Activated gamma-delta T cell treated with anti-CD3 and anti-CD28 coated beads, Interleukin-2, amount 50 U/mL, for 16 hours (primary cell): ENCODE measurements at places on chromosomes 13 and 19.
A peak's percentile ranks its signal among the peaks of the same experiment; 100 is the strongest.

DNA sequence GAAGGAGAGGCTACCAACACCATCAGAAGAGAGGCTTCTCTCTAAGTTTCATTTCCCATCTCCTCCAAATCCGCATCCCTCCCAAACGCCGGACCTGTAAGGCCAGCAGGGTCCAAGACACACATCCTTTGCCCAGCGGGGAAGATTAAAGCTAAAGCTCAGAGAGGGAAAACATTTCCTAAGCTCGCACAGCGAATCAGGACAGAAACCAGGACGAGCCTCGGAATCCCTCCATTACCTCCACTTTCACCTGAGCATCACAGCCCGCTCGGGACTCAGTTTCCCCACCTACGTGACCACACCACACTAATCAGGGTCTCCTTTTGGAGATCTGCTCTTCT is 711 bp upstream of the FOSB start:
- no peak for DNase-seq

GRCh38 chr19:3366753-3367627 is 607 bp downstream of the NFIC start:
- no peak for DNase-seq

DNA sequence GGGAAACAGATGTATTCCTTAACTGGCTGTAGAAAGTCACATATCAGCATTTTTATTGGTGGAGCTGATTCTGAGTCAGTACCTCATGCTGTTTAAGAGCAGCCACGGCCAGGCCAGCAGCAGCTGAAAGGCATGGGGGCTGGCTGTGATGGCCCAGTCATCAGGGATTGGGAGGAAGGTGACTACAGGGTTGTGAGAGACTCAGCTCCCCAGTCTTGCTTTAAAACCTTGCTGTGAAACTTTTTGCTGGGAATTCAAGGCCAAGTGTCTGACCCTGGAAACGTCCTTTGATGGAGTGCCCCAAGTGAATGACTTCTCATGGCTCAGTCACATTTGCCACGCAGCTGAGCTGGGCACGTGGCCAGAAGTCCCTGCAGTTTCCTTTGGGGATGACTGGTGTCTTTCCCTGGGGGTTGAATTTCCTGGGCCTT is 39.1 kb upstream of the RNF113B start:
- no peak for DNase-seq

DNA sequence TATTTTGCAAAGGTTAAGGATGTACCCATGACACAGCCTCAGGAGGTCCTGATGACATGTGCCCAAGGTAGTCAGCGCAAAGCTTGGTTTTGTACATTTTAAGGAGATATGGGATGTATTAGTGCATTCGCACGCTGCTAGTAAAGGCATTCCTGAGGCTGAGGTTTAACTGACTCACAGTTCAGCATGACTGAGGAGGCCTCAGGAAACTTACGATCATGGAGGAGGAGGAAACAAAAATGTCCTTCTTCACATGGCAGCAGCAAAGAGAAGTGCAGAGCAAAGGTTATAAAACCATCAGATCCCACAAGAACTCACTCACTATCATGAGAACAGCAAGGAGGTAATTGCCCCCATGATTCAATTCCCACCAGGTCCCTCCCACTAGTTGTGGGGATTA is 1017.4 kb downstream of the EFNB2 start:
- no peak for DNase-seq

- no peak for DNase-seq
Measured at GRCh38 chr19:57802269-57802668, 12.4 kb downstream of the ZNF552 start.

GRCh38 chr13:44132710-44133109 is 240.9 kb upstream of the SERP2 start:
- DNase-seq = no peak

GRCh38 chr13:71304861-71305260 is 562.1 kb downstream of the DACH1 start:
- no peak for DNase-seq

DNA sequence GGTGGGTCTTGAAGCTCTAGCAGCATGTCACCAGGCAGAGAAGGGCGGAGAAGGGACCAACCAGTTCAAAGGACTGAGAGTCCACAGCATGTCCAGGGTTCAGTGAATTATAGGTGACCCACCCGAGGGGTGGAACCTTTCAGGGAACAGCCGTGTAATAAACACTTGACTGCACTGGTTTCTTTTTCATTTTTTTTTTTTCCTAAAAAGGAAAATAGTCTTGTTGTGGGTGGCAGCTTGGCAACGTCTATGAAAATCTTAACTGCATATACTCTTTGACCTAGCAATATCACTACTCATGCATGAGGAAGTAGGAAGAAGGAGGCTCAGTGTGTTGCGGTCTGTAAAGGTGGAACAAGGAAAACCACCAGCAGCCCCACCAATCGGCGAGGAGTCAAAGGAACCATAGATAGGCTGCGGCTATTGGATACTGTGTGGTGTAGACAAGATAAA is 13.0 kb upstream of the MYH14 start:
- no peak for DNase-seq

GRCh38 chr19:3821857-3822364 is 35.7 kb upstream of the MATK start:
- DNase-seq = peak; percentile 88

GRCh38 chr13:52345048-52345447 is 60.9 kb downstream of the THSD1 start:
- no peak for DNase-seq

DNA sequence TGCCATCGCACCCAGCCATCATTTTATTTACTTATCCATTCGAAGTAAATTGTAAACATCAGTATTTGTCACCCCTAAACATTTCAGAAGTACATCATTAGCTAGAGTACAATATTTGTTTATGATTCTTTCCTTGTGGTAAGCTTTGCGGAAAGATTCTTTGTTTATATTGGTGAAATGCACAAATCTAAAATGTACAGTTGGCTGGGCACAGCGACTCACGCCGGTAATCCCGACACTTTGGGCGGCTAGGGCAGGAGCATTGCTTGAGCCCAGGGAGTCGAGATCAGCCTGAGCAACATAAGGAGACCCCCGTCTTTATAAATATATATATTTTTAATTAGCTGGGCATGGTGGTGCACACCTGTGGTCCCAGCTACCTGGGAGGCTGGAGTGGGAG is 10.1 kb downstream of the LGALS7B start:
- no peak for DNase-seq

- no peak for DNase-seq
Measured at GRCh38 chr19:5443723-5444122, 11.5 kb upstream of the ZNRF4 start.

DNA sequence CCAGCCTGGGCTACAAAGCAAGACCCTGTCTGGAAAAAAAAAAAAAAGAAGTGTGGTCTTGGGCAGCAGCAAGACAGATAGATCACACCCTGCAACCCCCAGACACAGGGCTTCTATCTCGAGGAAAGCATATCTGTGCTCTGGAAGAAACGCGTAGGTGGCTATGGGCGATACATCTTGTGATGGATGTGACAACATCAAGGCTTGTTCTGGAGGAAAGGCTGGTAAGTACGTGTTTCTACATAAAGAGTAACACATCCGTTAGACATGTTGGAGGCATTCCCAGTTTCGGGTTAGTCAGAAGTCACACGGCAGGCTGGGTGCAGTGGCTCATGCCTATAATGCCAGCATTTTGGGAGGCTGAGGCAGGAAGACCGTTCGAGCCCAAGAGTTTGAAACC is 6.6 kb upstream of the DHDH start:
- no peak for DNase-seq

DNA sequence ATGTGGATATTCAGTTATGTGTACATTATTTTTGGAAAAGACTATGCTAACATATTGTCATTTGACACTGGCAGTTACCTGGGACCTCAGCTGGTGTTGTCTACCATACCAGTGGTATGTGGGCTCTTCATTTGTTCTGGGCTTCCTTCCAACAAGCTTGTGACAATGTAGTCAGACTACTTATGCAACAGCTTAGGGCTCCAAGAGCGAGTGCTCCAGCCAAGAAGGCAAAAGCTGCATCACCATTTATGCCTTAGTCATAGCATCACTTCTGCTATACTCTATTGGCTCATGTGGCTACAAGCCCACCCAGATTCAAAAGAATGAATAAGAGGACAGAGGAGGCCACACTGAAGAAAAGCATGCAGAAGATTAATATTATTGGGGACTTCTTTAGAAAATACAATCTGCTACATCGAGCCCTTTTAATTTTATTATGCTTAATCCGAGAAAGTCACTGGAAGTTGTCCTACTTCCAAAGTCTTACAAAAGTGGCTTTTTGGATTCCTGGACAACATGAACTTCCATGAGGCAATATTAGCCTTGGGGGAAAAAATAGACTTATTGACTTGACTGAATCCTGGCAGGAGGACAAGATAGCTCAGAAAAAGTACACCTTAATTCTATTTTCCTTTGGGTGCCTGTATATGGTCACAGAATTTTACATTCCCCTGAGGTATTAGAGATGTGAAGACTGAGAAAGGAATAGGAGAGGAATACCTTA is 529.4 kb upstream of the HTR2A start:
- no peak for DNase-seq

DNA sequence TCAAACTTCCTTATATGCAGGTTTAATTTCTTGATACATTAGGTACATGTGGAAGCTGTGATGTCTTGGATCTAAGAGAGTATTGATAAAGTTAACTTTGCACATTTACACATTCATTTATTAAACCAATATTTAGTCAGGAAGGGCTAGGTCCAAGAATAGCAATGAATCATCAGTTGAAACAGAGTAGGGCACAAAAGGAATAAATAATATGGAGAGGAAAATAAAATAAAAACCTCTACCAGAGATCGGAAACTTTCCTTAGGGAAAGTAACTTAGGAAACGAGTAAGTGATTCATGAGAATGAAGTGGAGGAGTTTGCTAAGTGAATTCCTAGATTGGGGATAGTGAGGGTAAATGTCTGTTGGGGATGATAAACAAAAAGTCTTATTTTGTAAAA is 259.4 kb upstream of the DACH1 start:
- no peak for DNase-seq

DNA sequence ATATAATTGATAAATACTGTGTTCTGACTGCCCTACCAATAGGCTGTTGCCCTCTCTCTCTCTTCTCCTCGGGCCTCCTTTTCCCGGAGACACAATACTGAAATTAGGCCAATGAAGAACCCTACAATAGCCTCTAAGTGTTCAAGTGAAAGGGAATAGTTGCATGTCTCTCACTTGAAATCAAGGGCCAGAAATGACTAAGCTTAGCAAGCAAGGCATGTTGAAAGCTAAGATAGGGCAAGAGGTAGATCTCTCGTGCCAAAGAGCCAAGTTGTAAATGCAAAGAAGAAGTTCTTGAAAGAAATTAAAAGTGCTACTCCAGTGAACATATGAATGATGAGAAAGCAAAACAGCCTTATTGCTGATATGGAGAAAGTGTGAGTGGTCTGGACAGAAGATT is 13.3 kb downstream of the KATNAL1 start:
- DNase-seq = no peak

DNA sequence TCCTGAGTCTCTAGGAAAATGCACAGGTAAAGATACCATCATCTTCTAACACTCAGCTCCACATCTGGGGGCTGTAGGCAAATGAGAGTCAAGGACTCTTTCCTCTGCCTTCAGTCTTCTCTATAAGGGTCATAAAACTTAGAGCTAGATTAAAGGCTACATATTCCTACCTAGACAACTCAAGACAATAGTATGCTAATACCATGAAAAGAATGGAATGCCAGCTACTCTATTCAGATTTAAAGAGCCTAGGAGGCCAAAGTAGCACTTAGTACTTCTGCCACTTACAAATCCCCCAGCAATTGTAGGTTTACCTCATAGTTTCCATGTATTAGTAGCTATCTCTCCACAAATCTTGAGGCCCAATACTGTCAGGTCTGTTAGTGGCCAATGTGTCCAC is 453.0 kb downstream of the SLITRK5 start:
- no peak for DNase-seq

DNA sequence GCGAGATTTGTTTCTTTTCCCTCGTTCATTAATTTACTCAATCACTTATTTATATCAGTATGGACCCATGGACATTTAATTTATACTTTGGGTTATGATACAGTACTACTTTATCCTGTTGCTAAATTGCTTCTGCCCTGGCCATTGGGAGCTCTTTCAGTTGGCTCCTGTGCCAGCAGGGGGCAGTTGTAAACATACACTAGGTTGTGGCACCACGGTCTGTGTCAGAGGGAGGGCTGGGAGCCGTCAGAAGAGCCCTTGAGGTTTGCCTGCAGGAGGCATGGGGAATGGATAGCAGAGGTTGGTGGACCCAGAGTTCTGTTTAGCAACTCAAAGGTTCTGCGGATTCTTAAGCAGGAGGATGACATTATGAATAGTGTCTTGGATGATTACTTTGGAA is 94.3 kb downstream of the ERCC5 start:
- DNase-seq = no peak

DNA sequence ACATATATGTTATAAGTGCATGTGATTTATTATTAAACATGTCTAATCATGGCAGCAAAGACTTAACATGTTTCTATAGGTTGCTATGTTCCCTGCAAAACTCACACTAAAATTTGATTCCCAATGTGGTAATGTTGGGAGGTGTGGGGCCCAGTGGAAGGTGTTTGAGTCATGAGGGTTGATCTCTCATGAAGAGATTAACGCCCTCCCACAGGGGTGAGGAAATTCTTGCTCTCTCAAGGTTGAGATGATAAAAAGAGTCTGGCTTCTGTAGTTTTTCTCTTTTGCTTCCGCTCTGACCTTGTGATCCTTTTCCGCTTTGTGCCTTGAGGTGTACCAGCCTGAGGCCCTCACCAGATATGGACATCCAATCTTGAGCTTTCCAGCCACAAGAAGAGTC is 737.5 kb upstream of the SLITRK5 start:
- no peak for DNase-seq

GRCh38 chr19:33532859-33533460 is 11.4 kb upstream of the PEPD start:
- DNase-seq = no peak

DNA sequence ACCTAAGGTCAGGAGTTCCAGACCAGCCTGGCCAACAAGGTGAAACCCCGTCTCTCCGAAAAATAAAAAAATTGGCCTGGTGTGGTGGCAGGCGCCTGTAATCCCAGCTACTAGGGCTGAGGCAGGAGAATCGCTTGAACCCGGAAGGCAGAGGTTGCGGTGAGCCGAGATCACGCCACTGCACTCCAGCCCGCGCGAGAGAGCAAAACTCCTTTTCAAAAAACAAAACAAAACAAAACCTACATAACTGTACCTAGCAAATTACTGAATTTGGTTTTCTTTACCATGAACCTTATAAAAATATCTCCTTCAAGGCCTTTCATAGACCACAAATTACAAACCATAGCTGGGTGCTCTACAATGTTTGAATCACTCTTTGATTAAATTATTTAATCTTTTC is 760 bp downstream of the ZNF91 start:
- peak; percentile 11 for DNase-seq

GRCh38 chr19:4059453-4059871 is 7.2 kb downstream of the ZBTB7A start:
- DNase-seq = no peak

- DNase-seq = no peak
Measured at GRCh38 chr13:98221234-98221633, 44.2 kb upstream of the RNF113B start.

GRCh38 chr13:40377783-40378182 is 288.7 kb downstream of the FOXO1 start:
- no peak for DNase-seq

DNA sequence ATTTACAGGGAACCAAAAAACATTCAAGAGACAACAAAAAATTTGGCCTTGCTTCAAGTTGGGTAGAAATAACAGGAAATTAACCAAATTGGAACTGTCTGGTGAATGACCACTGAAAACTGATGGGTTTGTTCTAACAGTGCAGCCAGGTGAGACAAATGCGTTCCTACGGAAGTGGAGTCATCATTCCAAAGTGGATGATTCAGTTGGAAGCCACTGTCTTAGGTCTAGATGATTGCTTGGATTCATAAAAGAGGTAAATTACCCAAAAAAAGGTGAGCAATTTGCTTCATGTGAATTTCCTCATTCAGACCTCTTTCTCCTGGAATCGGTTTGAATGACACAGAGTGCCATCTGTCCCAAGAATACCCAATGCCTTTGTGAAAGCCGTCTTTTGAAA is 87.1 kb upstream of the IPO5 start:
- no peak for DNase-seq
